ENCODE measurements at places on chromosomes 1 and 21.
A peak's percentile ranks its signal among the peaks of the same experiment; 100 is the strongest.

- no peak for DNase-seq
Measured at GRCh38 chr1:92929461-92929860, 31.8 kb downstream of the DIPK1A start.

- no peak for DNase-seq
Measured at GRCh38 chr1:224632921-224633321, 16.8 kb downstream of the CNIH3 start.

GRCh38 chr1:240946926-240947325 is 335.0 kb upstream of the GREM2 start:
- peak; percentile 19 for DNase-seq

- DNase-seq, result no peak
Measured at GRCh38 chr1:198167436-198167934, 10.7 kb downstream of the NEK7 start.

DNA sequence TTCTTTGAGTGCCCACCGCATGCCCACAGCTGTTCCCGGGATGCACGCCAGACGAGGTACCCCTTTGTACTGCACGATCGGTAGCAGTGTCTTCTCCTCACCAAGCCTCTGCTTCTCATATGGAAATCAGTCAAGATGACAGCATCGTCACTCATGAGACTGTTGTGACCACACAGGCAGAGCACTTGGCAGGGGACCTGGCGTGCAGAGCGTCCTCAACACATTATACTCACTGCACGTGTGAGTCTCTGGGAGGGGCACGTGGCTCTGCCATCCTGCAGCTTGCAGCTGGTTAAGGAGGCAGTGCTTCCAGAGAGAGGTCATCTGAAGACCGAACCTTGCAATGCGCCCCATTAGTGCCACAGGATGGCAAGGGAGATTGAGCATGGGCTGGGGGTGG is 266.8 kb downstream of the NPHP4 start:
- no peak for DNase-seq

DNA sequence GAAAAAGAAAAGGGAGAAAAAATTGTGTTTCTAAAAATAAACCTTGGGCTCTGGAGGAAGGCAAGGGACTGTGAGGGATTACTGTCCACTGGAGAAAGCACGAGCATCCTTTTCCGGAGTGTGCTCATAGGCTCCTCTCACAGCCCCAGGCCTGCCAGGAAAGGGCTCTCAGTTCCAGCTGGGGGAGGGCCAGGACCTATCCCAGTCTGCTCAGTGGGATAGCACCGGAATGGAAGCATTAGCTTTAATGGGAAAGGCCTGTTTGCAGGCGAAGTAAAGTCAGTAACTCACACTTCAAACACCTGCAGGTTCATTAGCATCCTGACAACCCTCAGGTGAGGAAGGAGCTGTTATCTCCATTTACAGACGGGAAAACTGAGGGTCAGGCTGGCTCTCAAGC is 113.9 kb upstream of the USP24 start:
- DNase-seq, result peak; percentile 77

- DNase-seq, result no peak
Measured at GRCh38 chr1:205626216-205626615, 5.6 kb downstream of the ELK4 start.

Data from tongue (tissue), 3 donors.